ENCODE measurements at places on chromosomes 3 and 15.
A peak's percentile ranks its signal among the peaks of the same experiment; 100 is the strongest.

GRCh38 chr3:177405191-177405672 is 207.9 kb upstream of the TBL1XR1 start:
- DNase-seq, result no peak

- DNase-seq, result peak; percentile 29
Observed at GRCh38 chr3:108590460-108590859, 938 bp downstream of the DZIP3 start.

DNA sequence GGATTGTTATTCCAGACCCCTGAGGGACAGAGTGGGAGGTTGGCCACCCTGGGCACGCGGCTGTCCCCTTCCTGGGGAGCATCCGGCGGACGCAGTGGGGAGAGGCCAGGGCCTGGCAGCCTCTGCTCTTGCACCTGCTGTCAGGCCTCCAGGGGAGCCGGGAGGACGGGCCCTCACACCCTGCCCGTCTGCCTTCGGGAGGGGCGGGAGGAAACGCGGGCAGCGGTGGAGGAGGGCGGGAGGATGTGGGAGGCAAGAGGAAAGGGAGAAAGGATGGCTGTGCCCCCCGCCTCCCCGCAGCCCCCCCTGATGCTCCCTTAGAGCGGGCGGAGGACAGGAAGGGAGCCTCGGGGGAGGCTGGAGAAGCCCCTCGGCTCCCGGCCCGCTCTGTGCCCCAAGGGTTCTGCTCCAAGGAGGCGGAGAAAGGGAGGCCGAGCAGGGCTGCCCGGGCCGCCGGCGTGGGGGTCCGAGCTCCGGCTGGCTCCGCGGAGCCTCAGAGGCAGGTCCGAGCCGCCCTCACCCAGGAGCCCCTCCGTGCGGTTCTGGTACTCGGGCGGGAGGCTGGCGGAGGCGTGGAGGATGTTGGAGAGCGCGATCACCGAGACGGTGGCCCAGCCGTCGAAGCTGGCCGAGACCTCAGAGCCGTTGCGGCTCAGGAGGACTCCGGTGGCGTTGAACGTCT is 40.9 kb downstream of the MUC20 start:
- no peak for DNase-seq

DNA sequence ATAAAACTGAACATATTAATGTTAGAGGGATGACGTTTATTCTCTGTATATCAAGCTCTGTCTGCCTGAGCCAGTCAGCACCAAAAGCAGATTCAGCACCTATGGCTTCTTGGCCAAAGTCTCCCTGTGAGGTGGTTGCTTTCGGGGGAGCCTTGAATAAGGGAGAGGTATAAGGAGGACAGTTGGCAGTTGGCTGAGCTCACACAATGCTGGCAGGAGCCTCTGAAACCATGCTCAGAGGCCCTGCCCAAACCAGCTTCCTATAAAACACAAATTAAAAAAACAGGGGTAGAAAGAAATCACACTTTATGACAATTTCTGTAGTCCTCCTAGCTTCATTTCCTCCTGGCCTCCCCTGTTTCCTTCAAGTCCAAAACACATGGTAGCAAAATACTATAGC is 18.8 kb downstream of the ARHGEF3 start:
- DNase-seq, result no peak

GRCh38 chr15:29131840-29132420 is 137.7 kb downstream of the NSMCE3 start:
- no peak for DNase-seq

- DNase-seq, result peak; percentile 57
Observed at GRCh38 chr3:172707967-172708366, 2.9 kb downstream of the NCEH1 start.

- DNase-seq, result peak; percentile 70
Observed at GRCh38 chr15:58438956-58439355, 7.2 kb downstream of the LIPC start.

- no peak for DNase-seq
Observed at GRCh38 chr3:145259166-145259880, 901.7 kb downstream of the PLOD2 start.

GRCh38 chr15:41782371-41783282 is 8.3 kb downstream of the MAPKBP1 start:
- DNase-seq, result no peak

DNA sequence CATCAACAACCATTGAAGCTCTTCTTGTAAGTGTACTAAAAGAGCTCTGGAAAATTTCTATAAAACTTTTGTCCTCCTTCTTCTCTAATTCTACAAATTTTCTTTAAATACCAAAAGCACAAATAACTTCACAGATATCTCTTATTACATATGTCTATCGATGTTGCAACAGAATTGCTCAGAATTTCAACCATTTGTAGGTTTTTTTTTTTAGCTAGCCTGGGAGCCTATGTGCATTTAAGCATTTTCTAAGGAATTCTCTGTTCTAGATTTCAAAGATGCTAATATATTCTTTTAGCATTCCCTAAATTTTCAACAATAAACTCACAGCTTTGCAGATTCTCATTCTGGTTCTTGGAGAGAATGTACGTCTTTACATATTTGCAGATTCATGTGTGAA is 774.3 kb upstream of the NR2F2 start:
- no peak for DNase-seq

DNA sequence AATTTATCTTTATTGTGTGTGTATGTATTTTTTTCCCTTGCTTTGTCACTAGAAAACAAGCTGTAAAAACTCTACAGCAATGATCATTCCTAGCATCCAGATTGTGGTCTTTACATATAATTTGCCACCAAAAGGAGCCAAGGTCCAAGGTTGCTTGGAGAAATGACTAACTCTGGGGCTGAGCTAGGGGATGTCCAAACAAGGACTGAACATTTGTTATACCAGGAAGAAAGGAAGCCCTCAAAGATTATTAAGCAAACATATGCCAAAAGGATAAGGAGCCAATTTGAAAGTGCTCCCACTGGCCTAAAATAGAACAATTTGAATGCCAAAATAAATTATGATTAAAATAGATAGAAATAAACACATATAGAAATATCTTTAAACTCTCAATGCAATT is 293.3 kb downstream of the ZIC1 start:
- no peak for DNase-seq

GRCh38 chr15:66723826-66724731 is 22.0 kb downstream of the SMAD6 start:
- no peak for DNase-seq

DNA sequence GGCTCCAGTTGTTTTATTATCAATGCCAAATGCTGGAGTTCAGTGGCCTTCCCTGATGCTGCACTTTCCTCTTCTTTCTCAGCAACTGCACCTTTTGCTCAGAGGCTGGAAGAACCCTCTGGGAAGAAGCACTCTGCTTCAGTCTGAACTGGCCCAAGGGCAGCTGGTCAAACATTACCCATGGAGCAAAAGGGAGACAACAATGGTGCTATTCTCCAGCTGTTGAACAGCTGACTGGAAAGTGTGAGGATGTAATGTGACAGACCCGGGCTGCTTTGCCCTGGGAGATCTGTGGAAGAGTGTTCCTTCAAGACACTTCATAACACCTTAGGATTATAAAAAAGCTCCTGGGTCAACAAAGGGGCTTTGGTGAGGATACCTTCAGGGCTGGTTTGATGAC is 84.9 kb downstream of the EPHB1 start:
- no peak for DNase-seq

GRCh38 chr15:33956397-33956796 is 11.9 kb upstream of the CHRM5 start:
- DNase-seq, result no peak

- no peak for DNase-seq
Observed at GRCh38 chr3:171282041-171282440, 178.2 kb downstream of the TNIK start.

- DNase-seq, result no peak
Observed at GRCh38 chr3:50972029-50972428, 297.3 kb downstream of the DOCK3 start.

DNA sequence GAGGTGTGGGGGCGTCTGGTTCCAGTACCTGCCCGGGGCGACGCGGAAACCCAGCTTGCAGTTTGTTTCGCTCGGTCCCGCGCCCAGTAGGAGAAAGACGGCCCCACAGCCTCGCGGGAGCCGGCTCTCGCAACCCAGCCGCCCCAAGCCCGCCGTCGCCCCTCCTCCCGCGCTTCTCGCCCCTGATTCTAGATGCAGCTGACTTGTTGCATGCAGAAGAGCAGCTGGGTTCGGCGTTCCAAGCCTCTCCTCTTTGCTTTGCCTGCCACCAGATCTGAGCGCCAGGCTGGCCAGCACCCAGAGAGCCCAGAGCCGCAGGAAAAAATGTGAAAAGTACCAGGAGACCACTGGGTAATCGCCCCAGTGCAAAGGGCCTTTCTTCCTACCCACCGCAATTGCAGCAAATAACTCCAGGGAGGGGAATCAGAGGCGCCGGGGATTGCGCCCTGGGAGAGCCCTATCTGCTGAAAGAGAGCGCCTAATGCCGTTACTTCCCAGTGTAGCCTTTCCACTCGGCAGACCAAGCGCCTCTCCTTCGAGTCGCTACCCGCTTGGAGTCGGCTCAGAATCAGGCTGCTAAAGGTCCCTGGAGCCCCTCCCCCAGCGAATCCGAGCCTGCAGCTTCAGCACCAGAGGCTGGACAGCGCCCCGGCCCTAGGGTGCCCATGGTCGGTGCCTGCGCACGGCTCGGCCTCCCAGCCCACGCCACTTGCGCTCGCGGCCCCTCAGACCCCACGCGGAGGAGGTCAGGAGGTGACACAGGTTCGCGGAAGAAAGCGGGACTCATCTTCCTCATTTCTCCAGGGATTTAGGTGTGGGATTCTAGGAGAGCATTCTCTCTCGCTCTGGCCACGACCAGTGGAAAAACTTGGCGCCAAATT is 15.7 kb upstream of the AEN start:
- peak; percentile 24 for DNase-seq

- DNase-seq, result no peak
Observed at GRCh38 chr15:83444936-83445335, 2.2 kb upstream of the SH3GL3 start.

GRCh38 chr15:87167055-87167454 is 1087.4 kb downstream of the AGBL1 start:
- peak; percentile 63 for DNase-seq

GRCh38 chr15:90844696-90845095 is 23.7 kb upstream of the FURIN start:
- DNase-seq, result no peak

GRCh38 chr3:196697270-196697669 is 14.8 kb downstream of the CEP19 start:
- no peak for DNase-seq

DNA sequence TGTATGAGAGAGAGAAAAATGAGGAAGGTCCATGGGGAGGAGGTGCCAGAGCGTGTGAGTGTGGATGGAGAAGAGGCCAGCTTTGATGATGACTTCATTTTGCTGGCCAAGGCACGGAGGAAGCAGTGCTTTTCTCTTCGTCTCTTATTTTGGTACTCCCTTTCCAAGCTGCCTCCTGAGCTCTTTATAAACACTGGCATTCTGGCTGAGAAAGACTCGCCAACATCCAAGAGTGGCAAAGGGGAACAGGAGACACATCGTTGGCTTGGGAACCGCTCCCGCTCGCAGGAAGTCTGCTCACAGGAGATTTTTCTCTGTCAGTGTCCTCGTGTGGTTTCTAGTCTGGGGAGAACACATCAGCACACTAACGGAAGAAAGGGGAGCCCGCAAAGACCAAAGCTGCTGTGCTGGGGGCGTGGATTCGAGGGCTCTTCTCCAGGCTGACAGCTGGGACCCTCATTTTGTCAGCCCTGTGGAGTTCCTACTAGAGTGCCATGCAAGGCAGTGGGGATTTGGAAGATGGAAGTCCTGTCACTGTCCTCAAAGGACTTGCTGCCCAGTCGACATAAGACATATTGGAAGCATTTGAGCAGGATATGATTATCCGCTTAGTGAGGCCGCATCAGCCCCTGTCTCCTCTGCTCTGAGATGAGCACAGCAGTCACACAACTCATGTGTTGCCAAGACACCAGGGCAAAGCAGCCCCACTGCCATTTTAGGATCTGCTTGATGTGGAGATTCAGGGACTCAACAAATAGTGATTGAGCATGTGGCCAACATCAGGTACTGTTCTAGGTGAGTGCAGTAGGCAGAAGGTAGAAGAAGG is 8.0 kb upstream of the SEMA4B start:
- DNase-seq, result no peak

DNA sequence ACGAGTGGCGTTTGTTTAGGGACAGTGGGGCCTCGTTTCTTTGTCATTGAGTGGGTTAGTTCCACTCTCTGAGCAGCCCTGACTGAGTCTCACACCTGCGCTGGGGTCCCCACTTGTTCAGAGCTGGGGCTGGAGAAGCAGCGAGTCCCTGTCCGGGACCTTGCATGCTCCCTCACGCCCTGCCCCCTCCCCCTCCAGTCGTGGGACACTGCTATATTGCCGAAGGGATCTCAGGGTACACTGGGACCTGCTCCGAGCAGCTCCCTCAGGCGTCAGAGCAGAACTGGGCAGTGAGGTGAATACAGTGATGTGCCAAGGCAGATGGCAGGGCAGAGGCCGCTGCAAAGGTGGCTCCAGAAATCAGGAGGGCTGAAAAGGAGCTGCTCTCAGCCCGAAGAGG is 59.9 kb upstream of the KLF13 start:
- DNase-seq, result no peak

GRCh38 chr3:78163379-78163778 is 1123.5 kb downstream of the ROBO2 start:
- peak; percentile 19 for DNase-seq

DNA sequence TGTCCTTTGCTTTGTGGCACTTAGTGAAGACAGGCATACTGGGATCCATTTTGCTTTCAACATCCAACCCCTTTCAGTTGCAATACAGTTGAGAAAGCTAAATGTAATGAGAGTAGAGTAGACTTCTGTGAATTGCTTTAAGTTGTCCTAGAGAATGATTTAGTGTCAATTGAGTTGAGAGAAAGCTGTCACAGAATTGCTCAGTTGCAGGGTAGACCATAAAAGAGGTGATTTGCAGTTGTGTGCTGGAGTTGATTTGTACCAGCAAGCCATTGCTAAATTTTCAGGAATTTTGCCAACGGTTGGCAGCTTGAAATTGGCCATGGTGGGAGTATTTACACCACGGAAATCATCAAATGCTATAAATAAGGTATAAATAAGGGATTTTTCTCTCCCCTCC is 2.2 kb downstream of the ABHD5 start:
- no peak for DNase-seq

GRCh38 chr15:68528626-68529290 is 50.0 kb upstream of the CORO2B start:
- peak; percentile 28 for DNase-seq

DNA sequence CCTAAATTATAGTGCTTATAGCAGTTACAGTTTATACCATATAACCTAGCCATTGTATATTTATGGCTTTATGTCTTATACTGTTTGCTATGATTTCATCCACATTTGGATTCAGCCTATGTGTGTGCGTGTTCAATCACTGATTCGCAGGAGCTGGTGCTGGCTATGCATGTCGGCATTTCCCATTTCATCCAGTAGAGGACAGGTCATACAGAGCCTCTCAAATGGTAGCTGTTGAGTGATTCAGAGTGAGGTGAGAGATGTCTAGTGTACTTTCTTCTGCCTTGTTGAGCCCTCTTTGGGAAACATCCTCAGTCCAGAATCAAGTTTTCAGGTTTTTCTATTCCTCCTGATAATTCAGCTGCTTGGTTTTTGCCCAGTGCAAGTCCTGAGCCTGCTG is 76.1 kb downstream of the FRMD4B start:
- DNase-seq, result peak; percentile 52

Measured in ELR (cell line).